ENCODE measurements at places on chromosomes 3 and 15.

GRCh38 chr3:109337393-109337792, at the start of gene DPPA4:
Gene DPPA4, minus strand, starts transcription at chr3:109337546. Its CDS starts 29 bp downstream, at chr3:109337517.
- DNase-seq: no peak

GRCh38 chr15:42335074-42335473, 24.2 kb upstream of the CAPN3 start:
- DNase-seq: no peak

- no peak for DNase-seq
Observed at GRCh38 chr3:175018946-175019727, 160.0 kb downstream of the NAALADL2 start.

DNA sequence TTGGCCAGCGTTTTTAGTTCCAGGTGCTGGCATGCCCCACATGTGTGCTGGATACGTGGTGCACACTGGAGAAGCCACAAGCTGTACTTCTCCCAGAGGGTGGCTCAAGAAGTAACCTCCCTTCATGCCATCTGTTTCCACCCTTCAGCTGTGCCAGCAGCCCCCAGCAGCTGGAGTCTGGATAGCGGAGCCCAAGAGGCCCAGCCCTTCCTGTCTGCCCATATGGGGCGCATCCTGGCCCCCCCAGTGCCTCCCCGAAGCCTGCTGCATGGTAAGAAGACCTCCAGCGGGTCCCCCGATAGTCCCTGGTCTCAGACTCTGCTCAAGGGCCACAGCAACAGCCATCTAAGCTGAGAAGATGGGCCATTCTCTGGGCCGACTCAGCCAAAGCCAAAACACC, 5.8 kb upstream of the MANF start:
- peak; percentile 41 for DNase-seq
